HT1080 (cell line): ENCODE measurements at places on chromosomes 3 and 15. TPM values are rescaled to one million over a fixed set of nuclear protein-coding genes. Genes with fewer than 3 reads are reported as not detected.
A peak's percentile ranks its signal among the peaks of the same experiment; 100 is the strongest.

Gene SLC51B
- total RNA-seq = not detected in 2 replicates

Gene WDR6
- total RNA-seq = 87.0 and 97.2 TPM in 2 replicates

Gene LRTM1
- not detected in 2 replicates for total RNA-seq

Gene IMPG2
- 0.03 TPM in 1 of 2 replicates, not detected in the other for total RNA-seq

Gene SEC62
- total RNA-seq = 36.3 and 42.9 TPM in 2 replicates

Gene GOLGA8S
- total RNA-seq = not detected in 2 replicates

GRCh38 chr15:59678620-59679019, 10.5 kb downstream of the BNIP2 start:
- DNase-seq = no peak

GRCh38 chr3:54760201-54760600, 167.7 kb downstream of the LRTM1 start:
- no peak for DNase-seq

- DNase-seq = no peak
These were observed 802 bp downstream of the RCN2 start for GRCh38 chr15:76932135-76932966.

- no peak for DNase-seq
These were observed 148.0 kb downstream of the POLR2M start for GRCh38 chr15:57854531-57854930.

GRCh38 chr3:58065700-58066167, 57.5 kb downstream of the FLNB start:
- DNase-seq = no peak

GRCh38 chr3:197555281-197556261, at the start of gene BDH1:
Gene BDH1, minus strand, starts transcription at chr3:197555968. Its CDS starts 9,525 bp downstream, at chr3:197546443.
- peak; percentile 58 for DNase-seq

DNA sequence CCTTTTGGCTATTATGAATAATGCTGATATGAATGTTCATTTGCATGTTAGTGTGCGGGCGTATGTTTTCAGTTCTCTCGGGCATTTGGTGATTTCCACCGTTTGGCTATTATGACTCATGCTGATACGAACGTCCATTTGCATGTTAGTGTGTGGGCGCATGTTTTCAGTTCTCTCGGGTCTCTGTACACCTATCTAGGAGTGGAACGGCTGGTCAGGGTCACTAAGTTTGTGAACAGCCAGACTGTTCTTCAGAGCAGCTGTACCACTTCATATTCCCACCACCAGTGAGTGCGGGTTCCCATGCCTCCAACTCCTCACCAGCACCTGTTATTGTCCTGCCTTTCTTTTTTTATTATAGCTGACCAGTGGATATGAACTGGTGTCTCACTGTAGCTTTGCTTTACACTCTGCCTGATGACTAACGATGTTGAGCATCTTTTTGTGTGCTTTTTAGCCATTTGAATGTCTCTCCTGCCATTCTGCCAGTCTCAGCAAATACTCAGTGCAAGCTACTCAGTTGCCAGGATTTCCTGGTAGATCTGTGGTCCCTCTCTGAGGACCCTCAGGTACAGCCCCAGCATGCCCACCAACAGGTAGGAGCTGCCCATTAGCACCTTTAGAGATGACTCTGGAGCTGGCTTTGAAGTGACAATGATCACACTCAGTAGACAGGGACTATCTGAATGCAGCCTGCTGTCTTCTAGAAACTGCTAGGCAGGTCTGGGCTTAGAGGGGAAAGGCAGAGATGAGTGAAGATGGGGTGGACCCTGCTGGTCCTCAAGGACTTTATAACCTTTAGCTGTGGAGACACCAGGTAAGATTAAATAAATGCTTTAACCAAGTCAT, 141.1 kb downstream of the XXYLT1 start:
- DNase-seq = no peak

DNA sequence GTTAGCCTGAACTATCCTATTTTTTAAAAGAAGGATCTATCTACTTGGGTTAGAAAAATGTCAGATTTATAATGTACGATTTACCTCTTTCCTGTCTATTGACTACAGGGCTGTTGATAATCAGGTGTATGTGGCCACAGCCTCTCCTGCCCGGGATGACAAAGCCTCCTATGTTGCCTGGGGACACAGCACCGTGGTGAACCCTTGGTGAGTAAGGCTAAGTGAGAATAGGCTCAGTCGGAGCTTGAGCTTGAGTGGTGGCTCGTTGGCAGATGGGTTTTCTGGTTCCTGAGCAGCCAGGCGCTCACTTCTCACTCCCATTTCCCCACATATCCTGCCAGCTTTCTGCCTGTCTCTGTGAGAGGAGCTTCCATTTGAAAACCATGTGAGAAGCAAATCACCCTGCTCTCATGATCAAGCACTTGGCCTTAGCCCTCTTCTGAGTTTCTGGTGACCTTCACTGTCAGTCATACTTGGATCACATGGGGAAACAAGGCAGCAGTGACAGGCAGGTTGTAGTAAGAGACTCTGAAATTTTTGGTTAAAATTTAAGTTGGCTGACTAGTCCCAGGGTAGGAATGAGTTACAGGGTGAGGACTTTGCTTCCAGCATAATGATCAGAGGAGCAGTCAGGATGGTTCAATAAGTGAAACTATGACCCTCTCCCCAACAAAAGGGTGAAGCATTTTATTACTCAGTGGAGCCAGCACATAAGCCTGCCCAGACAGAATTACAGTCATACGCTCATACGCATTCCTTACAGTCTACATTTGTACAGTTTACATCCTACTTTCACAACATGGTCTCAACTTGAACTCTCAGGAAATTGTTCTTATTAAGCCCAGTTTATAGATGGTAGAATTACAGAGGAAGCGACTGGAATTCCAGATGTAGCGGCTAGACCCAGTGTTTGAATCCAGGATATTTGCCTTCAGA, 18.0 kb downstream of the NIT2 start:
- no peak for DNase-seq

DNA sequence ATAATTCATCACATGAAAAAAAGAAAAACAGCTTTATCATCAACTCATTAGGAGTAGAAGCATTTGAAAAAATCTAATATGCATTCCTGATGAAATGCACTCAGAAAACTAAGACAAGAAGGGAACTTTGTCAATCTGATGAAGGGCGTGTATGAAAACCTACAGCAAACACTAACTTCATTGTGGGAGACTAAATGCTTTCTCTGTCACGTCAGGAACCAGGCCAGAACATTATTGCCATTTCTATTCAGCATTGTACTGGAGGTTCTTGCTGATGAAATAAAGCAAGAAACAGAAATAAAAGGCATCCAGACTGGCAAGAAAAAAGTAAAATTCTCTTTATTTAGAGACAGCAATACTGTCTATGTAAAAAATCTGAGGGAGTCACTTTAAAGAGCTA, 235.2 kb downstream of the GABRB3 start:
- no peak for DNase-seq

DNA sequence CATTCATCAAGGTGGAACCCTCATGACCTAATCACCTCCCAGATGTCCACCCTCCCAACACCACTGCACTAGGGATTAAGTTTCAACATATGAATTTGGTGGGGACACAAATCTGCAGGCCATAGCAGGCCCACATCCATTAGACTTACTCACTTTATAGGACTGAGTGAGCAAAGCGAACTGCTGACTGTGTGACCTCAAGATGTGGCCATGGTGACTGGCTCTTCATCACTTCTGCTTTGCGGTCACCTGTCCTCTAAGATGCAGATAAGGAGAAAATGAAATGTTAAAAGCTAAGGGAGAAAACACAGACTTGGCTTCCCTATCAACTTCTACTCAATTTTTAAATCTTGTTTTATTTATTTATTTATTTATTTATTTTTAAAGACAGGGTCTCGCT, 14.5 kb upstream of the DCP1A start:
- no peak for DNase-seq

- no peak for DNase-seq
These were observed 72.6 kb upstream of the RORA start for GRCh38 chr15:61301701-61302100.

- no peak for DNase-seq
These were observed 12.5 kb downstream of the RBM5 start for GRCh38 chr3:50100956-50101845.

DNA sequence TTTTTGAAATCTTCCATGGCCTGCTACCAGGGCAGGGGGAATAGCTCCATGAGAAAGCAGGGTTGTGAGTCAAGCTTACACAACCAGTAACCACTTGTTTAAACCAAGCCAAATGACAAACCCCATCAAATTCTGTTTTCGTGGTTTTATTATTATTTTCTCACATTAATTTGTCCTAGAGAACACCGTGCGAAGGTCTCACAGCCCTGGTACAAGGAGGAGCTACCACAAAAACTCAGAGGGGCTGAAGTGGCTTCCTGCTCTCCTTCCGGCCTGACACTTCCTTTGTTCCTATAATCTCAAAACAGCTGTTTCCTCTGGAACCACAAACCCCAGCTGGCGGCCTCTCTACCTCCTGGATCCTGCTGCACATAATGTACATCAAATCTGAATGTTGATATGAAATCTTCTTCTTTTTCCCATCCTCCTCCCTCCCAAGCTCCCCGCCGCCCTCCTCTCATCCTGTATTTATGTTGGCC, 375.9 kb downstream of the MCTP2 start:
- DNase-seq = peak; percentile 25

DNA sequence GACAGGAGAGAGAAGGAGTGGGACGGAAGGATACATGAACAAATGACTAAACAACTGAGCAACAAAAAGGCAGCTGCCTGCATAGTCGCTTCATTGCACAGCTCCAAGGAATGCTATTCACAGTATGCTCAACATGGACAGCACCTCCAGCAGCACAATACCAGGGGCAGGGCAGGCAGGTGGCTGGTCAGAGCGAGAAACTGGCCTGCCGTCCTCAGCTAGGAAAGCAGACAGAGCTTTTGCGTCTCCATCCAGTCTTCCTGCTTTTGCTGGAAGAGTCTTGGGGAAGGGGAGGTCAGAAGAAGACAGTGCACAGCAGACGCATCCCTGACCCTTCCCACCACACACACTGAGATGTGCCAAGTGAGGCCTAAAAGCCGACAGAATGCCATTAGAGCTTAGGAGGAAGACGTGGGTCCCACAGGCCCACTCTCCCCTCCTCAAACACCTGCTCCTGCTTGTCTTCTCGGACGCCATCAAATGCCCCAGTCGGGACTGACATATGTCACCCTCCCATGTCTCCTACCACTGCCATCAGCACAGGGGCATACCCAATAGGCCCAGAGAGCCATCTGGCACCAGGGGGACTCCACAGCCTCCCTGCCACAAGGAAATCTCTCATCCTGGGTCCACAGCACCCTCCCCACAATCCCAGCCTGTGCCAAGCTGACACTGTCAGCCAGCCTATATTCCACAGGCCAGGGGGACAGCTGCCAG, 3.9 kb downstream of the RAB6B start:
- DNase-seq = no peak

DNA sequence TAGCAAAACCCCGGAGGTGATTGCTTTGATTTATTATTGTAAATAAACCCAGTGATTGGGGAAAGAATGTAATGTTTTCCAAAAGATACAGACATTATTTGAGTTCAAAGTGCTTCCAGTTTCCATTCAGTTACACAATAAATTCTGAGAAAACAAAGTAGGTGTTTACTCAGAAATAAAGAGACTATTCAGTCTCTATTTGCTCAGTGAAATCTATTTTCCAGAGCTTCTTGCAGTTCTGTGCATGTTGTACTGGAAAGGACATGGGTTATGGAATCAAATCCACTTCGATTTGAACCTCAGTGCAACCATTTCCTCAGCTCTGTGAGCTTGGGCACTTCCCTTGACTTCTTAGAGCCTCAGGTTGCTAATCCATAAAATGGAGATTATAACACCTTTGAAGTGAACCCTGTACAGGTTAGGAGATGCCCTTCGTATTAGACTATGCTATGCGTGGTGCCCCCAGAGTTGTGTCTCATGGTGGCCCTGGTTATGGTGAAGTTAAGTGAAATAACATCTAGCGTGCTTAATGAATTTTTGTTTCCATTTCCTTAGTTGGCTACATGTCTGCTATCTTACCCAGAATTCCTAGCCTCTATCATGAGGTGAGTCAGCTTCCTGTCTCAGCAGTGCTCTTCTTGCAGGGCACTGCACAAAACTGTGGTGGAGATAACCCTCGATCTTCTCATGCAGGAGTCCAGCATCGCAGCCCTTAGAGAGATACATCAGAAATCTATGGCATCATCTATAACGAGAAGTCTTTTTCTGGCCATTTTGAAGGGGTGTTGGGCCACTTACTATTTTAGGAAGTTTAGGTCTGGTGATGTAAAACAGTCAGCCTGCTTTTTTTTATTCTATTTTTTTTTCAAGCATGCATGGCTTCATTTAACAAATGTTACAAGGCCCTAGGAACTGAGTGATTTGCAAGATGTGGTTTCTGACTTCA, 97.7 kb downstream of the RPL39L start:
- DNase-seq = peak; percentile 53

- no peak for DNase-seq
These were observed 12.5 kb upstream of the C15orf61 start for GRCh38 chr15:67508407-67508806.

DNA sequence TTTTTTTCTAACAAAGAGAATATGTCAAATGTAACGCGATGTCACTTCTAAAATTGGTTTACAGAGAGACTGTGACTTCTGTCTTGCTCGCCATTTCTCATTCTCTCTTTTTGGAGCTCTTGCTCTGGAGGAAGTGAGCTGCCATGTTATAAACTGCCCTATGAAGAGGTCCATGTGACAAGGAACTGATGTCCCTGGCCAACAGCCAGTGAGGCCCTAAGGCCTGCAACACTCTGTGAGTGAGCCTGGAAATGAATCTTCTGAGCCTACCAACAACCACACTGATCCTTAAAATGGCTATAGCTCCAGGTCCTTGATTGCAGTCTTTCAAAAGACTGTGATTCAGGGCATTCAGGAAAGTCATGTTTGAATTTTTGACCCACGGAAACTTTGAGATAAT, 49.9 kb downstream of the NMD3 start:
- no peak for DNase-seq

DNA sequence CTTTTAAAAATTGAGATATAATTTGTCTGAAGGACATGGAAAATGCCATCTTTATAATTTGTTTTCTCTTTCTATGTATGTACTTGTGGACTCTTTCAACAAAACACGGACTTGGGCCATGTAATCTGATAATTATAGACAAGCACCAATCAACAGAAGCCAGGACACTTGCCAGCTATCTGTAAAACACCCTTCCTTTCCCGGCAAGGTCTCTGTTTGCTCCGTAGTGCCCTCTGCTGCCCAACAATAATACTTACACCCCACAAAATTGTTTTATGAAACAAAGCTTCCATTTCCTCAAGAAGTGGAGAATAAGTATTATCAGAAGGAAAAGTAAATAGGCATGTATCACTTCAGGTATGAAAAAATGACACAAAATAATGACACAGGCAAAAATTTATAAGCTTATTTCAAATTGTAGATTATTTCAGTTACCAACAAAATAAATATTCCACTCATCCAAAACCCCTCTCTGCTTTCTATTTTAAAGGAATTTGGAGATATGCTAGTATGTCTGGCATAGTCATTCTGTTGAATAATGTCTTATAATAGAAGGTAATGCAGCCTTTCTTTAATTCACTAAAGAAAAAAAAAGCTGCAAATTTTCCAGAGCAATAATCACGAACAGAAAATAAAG, 32.8 kb downstream of the MYH15 start:
- peak; percentile 62 for DNase-seq

- DNase-seq = no peak
These were observed 656.6 kb upstream of the GOLIM4 start for GRCh38 chr3:168752339-168752738.

DNA sequence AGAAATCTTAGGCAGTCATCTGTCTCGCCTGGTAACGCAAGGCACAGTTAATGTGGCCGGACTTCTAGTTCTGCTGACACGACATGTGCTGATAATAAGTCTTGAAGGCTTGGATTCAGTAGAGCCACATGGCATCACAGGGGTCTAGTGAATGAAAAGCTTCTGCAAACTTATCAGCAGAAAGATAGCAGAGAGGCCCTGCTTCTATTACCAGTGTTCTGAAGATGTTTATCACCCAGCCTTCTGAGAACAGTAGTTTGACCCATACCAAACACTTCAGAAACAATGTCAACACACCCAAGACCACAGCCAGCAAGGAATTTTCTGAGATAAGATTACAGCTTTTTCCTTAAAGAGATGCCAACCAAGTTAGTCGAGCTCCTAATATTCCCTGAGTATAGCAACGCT, 102.7 kb upstream of the UMPS start:
- no peak for DNase-seq
